ENCODE measurements at places on chromosomes 6 and 20. TPM values are rescaled to one million over a fixed set of nuclear protein-coding genes. Genes with fewer than 3 reads are reported as not detected.

GRCh38 chr6:163243692-163244589 is 170.6 kb upstream of the QKI start:
- ATAC-seq, result no peak

DEFB110 gene
- not detected for total RNA-seq

UBE3D gene
- total RNA-seq, result 11.0 TPM

DNA sequence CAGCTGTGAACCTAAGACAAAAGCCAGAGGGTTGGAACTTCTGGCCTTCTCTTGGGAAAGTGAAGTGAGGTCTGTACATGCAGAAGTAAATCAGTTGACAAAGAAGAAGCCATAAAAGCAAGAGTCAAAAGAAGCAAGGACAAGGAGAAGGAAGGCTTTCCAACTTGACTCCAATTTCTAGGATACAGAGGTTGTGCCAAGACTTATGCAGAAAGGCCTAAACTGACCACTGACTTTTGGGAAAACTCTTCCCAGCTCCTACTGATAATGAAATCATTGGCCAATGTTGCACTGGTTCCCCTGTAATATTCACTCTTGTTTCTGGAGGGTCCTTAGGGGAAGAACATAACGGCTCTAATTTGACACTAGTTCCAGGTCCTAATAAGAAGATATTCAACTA is 29.3 kb upstream of the NT5E start:
- no peak for ATAC-seq

DNA sequence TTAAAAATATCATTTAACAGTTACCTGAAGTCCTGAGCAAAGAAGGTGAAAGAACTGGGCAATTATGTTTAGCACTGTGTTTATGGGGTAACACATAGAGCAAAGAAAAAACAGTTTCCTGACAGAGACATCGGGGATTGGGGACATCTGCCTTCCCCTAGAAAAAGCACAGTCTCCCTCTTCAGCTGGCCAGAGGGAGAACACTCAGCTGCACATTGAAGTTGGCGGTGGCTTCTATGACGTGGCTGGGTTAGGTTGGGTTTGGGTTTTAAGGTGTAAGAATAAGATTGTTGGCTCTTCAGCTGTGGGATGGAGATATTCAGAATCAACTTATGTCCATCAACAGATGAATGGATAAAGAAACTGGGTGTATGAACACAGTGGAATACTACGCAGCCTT is 124.0 kb upstream of the DTNBP1 start:
- ATAC-seq, result no peak

DNA sequence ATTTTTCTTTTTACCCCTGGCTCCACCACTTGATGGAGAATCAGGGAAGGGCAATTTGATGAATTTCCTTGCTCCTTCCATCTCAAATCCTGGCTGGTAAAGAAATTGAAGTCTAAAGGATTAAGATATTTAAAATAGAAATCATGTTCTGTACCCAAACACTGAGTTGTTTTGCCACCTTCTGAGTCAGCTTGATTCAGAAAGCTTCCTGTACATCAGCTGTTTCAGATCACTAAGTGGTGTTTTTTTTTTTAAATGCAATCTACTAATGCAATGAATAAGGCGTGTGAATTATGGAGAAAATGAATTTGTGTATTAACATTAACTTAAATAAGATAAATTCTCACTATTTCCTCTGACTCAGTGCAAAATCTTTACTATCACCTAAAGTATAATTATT is 11.5 kb upstream of the POPDC3 start:
- ATAC-seq, result no peak

GRCh38 chr20:32858189-32858588 is 534 bp upstream of the EFCAB8 start:
- no peak for ATAC-seq

- ATAC-seq, result no peak
Observed at GRCh38 chr6:88370127-88370710, 204.1 kb upstream of the CNR1 start.

DNA sequence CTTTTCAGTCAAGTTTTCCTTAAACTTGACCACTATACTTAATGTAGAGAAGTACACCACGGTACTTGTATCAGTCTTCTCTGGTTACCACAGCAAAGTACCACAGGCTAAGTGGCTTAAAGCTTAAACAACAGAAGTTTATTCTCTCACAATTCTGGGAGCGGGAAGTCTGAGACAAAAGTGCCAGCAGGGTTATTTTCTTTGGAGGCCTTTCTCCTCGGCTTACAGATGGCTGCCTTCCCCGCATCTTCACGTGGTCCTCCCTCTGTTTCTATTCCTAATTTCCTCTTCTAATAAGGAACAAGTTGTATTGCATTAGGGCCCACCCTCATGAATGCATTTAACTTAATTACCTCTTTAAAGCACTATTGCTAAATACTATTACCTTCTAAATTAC is 258.0 kb downstream of the PLCB1 start:
- no peak for ATAC-seq

DNA sequence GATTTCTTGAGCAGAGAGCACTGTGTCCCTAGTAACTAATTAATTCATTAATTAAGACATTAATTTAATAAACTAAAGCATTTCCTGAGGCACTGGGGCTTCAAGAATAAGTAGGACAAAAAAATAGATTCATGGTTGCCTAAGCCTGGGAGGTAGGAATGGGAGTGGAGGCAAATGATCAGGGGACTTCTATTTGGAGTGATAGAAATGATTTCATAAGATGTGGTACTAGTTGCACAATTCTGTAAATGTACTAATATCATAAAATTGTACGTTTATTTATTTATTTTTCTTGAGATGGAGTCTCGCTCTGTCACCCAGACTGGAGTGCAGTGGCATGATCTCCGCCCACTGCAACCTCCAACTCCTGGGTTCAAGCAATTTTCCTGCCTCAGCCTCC is 287.2 kb downstream of the KHDC1L start:
- no peak for ATAC-seq

PIM1 gene
- total RNA-seq, result 246 TPM

DNA sequence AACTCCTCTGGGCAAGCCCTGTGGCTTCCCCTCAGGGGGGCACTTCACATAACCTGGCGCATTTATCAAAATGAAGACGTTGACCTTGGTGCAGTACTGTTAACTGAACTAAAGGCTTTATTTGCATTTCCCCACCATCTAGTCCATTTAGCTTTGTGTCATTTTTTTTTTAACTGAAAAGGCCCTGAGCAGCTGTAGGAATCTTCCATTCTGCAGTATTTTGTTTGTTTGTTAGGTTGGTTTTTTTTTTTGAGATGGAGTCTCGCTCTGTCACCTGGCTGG is 10.7 kb downstream of the TMEM181 start:
- ATAC-seq, result no peak

GRCh38 chr6:155980014-155980767 is 524.6 kb upstream of the NOX3 start:
- no peak for ATAC-seq

GRCh38 chr6:119028091-119028490 is 50.4 kb downstream of the FAM184A start:
- no peak for ATAC-seq

MICB gene
- 34.3 TPM for total RNA-seq

GRCh38 chr6:150198532-150198931 is 55.7 kb downstream of the PPP1R14C start:
- no peak for ATAC-seq
